ENCODE measurements at places on chromosomes 5 and 9.

GRCh38 chr5:131716650-131717049 lies 80.2 kb downstream of the FNIP1 start:
- no peak for DNase-seq

GRCh38 chr5:116574367-116575325 lies at the start of gene SEMA6A:
TSS of gene SEMA6A (minus strand) at chr5:116574823. CDS start at chr5:116504944, 69,879 bp downstream.
- DNase-seq, result peak; percentile 80

- DNase-seq, result peak; percentile 63
Observed at GRCh38 chr9:32581512-32582143, 8.7 kb upstream of the NDUFB6 start.

DNA sequence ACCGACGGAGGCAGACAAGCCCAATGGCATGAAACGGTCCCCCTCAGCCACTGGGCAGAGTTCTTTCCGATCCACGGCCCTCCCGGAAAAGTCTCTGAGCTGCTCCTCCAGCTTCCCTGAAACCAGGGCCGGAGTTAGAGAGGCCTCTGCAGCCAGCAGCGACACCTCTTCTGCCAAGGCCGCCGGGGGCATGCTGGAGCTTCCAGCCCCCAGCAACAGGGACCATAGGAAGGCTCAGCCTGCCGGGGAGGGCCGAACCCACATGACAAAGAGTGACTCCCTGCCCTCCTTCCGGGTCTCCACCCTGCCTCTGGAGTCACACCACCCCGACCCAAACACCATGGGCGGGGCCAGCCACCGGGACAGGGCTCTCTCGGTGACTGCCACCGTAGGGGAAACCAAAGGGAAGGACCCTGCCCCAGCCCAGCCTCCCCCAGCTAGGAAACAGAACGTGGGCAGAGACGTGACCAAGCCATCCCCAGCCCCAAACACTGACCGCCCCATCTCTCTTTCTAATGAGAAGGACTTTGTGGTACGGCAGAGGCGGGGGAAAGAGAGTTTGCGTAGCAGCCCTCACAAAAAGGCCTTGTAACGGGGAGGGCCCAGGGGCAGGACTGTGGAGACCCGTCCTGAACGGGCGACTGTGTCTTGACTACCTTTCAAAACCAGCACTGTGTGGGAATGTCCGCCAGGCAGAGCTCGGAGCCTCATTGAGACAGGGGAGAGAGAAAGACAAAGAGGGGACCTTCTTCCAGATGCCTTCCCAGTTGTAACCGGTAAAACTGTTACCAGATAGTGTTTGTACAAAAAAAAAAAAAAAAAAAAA lies 29.9 kb downstream of the CD180 start:
- DNase-seq, result no peak

DNA sequence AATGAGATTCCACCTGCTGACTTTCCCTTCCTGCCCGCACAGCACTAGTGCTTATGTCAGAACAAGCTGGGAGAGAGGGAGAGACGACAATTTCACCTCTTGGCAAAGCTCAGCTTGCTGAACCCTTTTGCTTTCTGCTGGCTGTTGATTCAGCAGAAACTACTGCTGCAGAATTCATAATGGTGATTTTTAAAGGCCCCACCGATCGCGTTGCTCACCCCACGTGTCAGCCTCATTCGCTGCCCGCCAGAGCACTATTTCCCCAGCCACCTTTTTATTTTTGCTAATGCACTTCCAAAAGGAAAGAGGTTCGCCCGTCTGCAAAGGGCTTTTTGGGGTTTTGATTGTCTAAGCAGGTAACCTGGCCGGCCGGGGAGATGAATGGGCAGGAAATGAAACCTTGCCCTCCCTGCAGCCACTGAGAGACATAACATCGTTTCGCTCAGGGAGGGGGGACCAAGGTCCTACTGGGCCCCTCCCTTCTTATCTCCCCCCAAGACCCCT lies 1.3 kb downstream of the PPP2R2B start:
- DNase-seq, result no peak

- DNase-seq, result no peak
Observed at GRCh38 chr9:101226803-101227202, 158.0 kb downstream of the BAAT start.

- DNase-seq, result no peak
Observed at GRCh38 chr5:175714479-175715085, 56.7 kb downstream of the HRH2 start.

GRCh38 chr5:5298068-5298633 lies 124.3 kb upstream of the ICE1 start:
- no peak for DNase-seq
